ENCODE measurements at places on chromosomes 12 and 14.
A peak's percentile ranks its signal among the peaks of the same experiment; 100 is the strongest.

- DNase-seq = peak; percentile 32
These were observed 126.0 kb upstream of the PARP11 start for GRCh38 chr12:3998968-3999792.

DNA sequence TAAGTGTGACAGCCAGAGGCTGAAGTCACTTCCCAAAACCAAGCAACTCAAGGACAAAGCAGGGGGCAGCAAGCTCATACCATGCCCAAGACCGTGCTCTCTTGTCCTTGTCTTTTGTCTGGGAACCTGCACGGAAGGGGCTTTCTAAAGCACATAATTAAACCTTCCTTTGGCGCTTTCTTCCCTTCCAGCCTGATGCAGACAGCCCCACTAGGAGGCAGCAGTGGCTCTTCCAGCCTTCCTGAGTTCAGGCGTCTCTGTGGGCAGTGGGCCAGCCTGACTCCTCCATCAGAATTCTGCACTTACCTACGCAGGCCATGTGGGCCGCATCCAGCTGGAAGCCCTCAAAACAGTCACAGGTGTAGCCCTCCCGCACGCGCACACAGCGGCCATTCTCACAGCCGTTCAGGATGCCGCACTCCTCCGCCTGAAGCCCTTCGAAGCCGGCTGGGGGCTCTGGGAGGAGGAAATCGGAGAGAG lies 7.6 kb downstream of the ISCA2 start:
- no peak for DNase-seq

DNA sequence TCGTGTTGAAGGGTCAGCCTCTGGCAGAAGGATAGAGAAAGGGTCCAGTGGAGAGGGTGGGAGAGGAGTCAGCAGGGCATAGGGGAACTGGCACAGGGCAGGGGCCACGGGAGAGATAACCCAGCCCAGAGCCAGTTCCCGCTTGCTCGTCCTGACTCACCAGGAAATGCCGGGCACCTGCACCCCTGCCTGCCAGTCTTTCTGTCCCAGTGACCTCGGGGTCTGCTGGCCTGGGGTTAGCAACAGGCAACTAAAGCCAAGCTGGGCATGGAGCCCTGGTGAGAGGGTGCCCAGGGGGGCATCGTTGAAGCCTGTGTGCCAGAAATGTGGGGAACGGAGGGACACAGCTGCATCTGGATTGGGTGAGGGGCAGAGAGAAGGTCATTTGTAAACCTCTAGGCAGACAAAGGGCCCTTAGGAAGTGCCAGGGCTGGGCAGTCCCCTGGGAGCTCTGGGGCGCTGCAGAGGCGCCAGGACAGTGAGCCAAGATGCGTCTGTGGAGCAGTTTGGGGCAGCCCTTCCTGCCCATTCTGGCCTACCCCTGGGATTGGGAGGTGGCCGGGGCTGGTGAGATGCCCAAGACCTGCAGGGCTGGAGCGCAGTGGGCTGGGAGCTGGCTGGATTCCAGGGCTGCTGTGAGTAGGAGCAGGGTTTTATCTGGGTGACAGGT lies 5.5 kb downstream of the TNFAIP2 start:
- DNase-seq = no peak

- no peak for DNase-seq
These were observed 57.6 kb downstream of the BRMS1L start for GRCh38 chr14:35883677-35884293.

DNA sequence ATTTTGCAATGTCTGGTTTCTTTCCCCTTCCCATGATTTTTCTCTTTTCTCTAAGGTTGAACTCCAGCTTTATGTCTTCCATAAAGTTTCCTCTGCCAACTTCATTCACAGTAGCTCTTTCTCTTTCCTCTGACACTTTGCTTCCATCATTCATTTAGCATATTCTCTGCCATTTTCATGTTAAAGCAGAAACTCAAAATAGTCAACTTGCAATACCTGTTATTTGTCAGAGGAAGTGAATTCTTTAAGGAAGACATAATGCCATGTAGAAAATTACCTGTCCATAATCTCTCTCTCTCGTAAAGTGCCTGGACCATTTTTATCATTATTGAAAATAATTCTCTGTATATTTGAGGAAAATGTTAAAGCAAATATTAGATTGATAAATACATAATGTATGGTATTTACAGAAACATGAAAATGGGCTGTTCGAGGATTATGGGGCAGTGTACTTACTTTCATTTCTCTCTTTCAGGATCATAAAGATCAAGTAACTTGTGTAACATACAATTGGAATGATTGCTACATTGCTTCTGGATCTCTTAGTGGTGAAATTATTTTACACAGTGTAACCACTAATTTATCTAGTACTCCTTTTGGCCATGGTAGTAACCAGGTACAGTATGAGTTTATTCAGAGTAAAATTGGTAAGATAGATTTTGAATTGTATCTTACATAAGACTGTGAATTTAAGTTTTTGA lies 12.6 kb downstream of the NEDD1 start:
- no peak for DNase-seq

GRCh38 chr12:66033151-66033550 lies 97.4 kb downstream of the LLPH start:
- DNase-seq = no peak

DNA sequence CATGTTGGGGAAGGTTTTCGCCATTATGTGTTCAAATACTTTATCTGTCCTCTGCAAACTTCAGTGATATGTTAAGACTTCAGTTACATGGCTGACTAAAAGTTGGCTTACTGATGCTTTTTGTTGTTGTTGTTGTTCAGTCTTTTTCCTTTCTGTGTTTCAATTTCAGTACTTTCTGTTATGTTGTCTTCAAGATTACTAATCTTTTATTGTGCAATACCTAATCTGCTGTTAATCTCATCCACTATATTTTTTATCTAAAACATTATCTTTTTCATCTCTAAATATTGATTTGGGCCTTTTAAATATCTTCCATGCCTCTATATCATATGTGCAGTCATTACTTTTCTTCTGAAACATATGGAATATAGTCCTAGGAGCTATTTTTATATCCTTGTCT lies 7.0 kb downstream of the CGRRF1 start:
- DNase-seq = no peak

- no peak for DNase-seq
These were observed 14.7 kb downstream of the P2RX4 start for GRCh38 chr12:121224591-121224990.

DNA sequence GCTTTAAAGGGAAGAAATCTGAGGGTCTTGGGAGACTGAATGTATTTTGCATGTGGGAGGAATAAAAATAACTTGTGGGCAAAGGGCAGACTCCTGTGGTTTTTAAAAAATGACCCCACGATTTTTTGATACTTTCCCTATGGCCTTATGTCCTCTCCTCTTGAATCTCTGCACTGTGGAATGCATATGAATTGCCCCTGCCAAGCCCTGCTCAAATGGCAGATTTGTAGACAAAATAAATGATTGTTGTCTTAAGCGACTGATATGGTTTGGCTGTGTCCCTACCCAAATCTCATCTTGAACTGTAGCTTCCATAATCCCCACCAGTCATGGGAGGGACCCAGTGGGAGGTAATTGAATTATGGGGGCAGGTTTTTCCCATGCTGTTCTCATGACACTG lies 223.8 kb downstream of the DACT1 start:
- DNase-seq = no peak

GRCh38 chr12:109140560-109140959 lies 24.2 kb downstream of the ACACB start:
- DNase-seq = no peak

DNA sequence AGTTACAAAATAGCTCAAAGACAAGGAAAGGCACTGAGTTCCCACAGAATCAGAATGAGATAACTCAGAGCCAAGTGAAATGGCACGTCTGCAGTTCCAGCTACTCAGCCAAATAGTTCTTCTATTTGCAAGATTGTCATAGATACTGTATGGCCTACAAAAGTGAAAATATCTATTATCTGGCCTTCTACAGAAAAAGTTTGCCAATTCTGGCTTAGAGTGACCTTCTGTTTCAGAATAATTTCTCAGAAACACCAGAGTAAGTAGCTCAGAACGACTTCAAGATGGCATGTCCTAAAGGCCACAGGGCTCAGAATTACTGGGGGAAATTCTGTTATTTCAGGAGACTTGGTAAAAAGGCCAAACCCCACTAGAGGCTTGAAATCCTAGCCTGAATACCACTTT lies 10.7 kb upstream of the RTRAF start:
- DNase-seq = no peak

GRCh38 chr14:61537563-61538463 lies 157.5 kb upstream of the HIF1A start:
- peak; percentile 41 for DNase-seq

DNA sequence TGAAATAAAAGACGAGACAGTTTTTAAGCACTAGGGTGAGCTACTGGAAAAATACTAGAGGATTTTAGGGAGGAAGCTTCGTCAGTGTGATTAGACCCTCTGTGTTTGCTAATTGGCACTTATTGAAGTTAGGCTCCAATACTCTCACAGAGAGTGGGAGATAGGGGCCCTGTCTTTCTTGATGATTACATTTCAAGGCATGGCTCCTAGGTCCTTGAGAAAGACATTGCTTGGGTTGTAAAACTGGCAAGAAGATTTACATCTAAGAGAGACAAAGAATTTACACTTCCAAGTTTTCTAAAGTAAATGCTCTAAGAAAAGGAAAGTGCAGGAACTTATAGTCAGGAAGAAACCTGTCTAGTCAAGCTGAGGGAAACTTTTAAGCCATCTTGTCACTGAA lies 183.2 kb downstream of the C12orf50 start:
- DNase-seq = no peak

DNA sequence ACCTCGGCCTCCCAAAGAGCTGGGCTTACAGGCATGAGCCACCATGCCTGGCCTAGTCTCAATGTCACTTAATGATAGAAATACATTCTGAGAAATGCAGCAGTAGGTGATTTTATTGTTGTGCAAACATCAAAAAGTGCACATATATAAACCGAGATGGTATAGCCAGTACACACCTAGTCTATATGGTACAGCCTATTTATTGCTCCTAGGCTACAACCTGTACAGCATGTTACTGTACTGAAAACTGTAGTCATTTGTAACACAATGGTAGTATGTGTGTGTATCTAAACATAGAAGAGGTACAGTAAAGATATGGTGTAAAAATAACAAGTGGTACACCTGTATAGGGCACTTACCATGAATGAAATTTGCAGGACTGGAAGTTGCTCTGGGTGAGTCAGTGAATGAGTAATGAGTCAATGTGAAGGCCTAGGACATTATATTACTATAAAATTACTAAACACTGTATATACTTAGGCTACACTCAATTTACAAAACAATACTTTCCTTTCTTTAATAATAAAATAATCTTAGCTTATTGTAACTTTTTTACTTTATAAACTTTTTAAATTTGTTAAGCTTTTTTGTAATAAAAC lies 166.7 kb upstream of the SYT1 start:
- DNase-seq = no peak

GRCh38 chr12:90947869-90948268 lies 7.1 kb downstream of the CCER1 start:
- no peak for DNase-seq

- no peak for DNase-seq
These were observed 43.0 kb upstream of the SLC38A2 start for GRCh38 chr12:46415552-46415951.

GRCh38 chr14:93858896-93859295 lies 68.2 kb upstream of the FAM181A start:
- no peak for DNase-seq

GRCh38 chr12:106149096-106149784 lies 10.5 kb upstream of the NUAK1 start:
- DNase-seq = no peak

DNA sequence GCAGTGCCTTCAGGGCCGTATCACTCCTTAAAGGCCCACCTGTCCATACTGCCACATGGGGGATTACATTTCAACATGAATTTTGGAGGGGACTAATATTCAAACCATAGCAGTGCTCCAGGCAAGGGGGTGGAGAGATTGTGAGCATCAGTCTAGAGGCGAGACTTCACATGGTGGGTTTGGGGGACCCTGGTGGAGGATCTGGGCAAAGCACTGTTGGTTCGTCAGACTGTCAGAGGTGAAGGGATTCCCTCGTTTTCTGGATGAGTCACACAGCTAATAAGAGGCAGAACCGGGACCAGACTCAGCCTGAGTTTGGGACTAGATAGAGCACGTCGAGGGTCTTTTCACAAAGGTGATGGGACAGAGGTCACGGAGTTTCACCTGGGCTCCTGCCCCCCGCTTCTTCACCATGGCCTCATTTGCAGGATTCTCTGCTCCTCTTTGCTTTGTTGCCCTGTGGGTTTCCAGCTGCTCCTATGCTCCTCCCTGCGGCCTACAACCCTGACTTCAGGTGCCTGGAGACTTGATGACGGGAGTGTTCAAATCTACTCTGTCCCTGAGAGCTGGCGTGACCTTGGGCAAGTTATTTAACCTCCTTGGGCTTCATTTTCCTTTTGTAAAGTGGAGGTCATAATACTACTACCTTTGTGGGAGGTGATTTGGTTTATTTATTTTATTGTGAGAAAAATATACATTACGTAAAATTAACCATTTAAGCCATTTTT lies 41.5 kb downstream of the TEAD4 start:
- DNase-seq = no peak

GRCh38 chr12:28937196-28937595 lies 211.9 kb upstream of the FAR2 start:
- DNase-seq = no peak

- DNase-seq = no peak
These were observed at the start of gene NOS1 for GRCh38 chr12:117361347-117361751. Gene NOS1, minus strand, starts transcription at chr12:117361626. Its CDS starts 30,557 bp downstream, at chr12:117331069.

GRCh38 chr14:37081218-37081617 lies 91.2 kb downstream of the SLC25A21 start:
- no peak for DNase-seq

GRCh38 chr12:104667139-104667538 lies 210.4 kb downstream of the CHST11 start:
- no peak for DNase-seq

DNA sequence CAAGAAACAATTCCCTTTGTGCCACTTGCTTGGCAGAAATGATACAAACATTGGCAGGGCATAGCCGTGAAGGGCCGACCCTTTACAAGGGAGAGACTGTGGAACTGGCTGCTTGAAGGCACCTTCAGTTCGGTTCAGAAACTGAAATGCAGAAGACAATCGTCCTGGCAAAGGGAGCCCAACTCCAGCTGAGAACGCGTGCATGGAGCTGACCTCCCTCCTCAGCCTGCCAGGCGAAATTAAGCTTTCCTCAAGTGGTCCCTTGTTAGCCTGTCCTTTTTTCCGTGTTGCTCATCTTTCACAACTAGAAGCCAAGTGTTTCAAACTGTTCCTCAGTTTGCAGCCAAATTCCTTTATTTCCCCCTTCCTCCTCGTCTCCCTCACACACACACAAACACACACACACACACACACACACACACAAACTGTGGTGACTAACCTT lies 8.1 kb downstream of the LGR5 start:
- DNase-seq = no peak

DNA sequence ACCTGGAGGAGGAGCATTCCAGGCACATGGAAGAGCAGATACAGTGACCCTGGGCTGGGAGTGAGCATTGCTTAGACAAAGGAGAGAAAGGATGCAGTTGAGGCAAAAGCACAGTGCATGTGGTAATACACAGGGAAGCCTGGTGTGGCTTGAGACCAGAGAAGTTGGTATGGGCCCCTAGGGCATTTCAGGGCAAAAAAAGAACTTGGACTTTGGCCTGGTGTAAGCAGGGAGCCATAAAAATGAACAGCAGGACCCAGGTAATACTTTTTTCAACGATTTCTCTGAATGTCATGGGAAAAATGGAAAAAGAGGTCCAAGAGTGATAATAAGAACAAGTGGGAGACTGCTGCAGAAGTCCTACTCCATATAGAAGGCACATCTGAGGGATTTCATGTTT lies 163.9 kb downstream of the ASCL4 start:
- DNase-seq = no peak

GRCh38 chr12:95151406-95151805 lies 65.9 kb downstream of the FGD6 start:
- DNase-seq = no peak

- DNase-seq = no peak
These were observed 448.1 kb upstream of the DCN start for GRCh38 chr12:91630596-91631293.
